Right renal cortex interstitium (tissue), 3 donors: ENCODE measurements at places on chromosomes 2 and 18. TPM values are rescaled to one million over a fixed set of nuclear protein-coding genes. Genes with fewer than 3 reads are reported as not detected.

ASAP2 gene
- 64.4 TPM for polyA plus RNA-seq

DNA sequence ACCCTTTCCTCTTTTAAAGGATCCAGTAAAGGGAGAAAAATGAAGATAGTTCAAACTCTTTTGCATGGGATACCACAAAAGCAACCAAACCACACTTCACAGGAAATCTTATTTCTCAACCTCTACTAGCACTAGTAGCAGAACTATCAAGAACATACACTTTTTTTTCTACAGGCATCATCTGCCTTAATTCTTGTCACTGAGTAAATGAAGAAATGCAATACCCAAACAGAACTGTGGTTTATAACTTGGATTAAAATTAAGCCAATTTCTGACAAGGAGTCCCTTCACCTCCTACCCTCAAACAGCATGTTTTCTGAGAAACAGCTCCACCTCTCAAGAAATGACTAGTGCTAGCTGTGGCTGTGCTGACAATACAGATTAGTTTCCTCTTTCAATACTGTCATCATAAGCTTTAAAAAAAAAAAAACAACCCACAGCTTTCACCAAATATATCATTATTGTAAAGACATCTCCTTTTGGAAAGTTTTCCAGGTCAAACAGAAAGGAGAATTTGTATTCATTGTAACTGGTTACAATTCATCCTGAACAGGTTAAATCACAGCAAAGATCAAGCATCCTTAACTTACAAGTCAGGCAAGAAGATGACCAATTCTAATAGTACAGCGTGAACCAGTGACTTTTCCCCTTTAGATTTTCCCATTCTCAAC, 44.4 kb downstream of the PTPN2 start:
- no peak for DNase-seq

DNA sequence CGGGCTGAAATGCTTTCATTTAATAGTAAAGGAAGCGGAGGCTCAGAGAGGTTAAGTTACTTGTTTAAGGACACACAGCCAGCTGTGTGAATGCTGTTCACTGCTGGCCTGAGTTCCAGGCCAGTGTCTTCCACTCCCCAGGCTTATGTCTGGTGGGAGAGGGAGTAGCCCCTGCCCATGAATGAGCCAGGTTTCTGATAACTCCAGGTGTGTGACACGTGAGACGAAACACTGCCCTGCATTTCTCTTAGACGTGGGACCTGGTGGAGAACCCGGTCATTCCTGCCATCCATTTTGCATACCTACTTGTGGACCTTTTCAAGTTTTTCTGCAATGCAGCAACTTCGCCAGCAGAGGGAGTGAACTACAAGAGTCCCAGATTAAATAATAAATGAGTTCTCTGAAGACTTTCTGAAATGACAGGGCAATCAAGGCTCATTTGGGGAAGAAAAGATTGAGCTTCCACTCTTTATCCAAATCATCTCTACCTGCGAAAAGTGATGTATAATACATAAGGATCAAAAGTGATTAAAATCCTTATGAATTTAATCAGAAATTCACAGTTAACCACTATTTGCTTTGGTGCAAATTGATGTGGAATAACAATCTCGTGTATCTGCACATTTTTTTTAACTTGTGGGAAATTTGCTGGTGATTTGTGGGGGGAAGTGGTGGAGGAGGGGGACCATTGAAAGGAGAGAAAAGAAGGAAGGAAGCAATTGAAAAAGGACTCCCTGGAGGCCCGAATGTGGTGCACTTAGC, 79.4 kb upstream of the ASB18 start:
- no peak for DNase-seq

GRCh38 chr2:100054426-100054825, 88.0 kb downstream of the AFF3 start:
- DNase-seq, result no peak

DNA sequence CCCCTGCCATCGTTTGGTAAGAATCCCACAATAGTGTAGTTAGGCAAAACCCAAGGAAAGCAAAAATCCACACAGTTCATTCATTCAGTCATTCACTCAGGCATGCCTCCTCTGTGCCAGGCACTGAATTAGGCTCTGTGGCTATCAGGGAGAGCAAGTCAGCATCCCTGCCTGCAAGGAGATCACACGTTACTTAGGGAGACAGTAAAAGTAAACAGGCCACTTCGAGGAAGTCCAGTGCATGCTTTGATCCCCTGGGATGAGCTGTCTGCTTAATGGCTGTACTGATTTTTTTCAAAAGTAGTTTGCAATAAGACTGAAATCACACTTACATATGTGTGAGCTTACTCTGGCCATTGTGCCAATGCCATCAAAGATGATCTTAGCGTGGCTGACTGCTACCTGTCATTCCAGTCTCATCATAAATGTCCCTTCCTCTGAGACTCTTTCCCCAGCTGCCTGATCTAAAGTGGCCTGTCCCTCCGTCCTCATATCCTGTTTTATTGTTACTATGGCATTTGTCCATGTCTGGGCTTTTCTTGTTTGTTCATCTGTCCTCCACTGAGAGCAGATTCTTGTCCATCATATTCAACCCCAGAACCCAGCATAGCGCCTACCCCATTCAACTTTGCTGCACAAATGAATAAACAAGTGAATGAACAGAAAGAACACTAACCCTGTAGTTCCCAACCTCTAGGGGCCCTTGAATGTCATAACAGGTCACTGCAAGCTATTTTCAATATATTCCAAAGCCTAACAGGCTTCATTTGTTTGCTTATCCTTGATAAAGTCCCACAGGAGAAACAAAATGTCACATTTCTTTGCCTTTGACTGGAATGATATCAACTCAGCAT, 84.1 kb downstream of the GALNT14 start:
- DNase-seq, result no peak

- DNase-seq, result no peak
These were observed 63.4 kb downstream of the BIN1 start for GRCh38 chr2:127043367-127044164.

KLF7 gene
- polyA plus RNA-seq, result 22.6 TPM

DNA sequence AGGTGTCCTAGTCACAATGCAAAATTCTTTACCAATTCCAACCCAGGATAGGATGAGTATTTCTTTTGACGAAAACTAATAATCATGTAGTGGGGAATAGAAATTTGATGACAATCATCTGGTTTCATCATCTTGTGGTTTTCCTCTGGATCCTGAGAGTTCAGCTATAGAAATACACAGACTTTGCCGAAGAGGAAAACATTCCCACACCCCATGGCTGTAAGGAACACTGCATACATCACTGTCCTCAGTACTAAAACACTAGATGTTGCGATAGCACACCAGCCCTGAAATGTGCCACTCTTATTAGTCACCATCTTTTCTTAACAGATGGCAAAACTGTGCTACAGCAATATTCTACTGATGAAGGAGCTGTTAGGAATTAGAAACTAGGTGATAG, 29.4 kb downstream of the CERKL start:
- DNase-seq, result no peak

- no peak for DNase-seq
These were observed 44.0 kb downstream of the TRAK2 start for GRCh38 chr2:201407265-201407664.

DNA sequence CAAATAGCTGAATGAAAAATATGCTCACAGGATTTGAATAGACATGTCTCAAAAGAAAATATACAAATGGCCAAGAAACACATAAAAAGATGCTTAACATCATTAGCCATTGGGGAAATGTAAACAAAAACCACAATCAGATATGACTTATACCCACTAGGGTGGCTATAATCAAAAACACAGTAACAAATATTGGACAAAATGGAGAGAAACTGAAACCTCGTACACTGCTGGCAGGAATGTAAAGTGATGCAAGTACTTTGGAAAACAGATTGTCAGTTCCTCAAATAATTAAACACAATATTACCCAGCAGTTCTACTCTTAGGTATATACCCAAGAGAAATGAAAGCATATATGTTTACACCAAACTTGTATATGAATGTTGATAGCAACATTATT, 213.0 kb downstream of the PHLPP1 start:
- DNase-seq, result no peak

- no peak for DNase-seq
These were observed 25.5 kb upstream of the TUBB6 start for GRCh38 chr18:12282442-12283039.

GRCh38 chr2:129192841-129193253, 786.6 kb upstream of the RAB6C start:
- DNase-seq, result no peak

GRCh38 chr2:54770676-54771075, 47.2 kb downstream of the EML6 start:
- DNase-seq, result no peak

DNA sequence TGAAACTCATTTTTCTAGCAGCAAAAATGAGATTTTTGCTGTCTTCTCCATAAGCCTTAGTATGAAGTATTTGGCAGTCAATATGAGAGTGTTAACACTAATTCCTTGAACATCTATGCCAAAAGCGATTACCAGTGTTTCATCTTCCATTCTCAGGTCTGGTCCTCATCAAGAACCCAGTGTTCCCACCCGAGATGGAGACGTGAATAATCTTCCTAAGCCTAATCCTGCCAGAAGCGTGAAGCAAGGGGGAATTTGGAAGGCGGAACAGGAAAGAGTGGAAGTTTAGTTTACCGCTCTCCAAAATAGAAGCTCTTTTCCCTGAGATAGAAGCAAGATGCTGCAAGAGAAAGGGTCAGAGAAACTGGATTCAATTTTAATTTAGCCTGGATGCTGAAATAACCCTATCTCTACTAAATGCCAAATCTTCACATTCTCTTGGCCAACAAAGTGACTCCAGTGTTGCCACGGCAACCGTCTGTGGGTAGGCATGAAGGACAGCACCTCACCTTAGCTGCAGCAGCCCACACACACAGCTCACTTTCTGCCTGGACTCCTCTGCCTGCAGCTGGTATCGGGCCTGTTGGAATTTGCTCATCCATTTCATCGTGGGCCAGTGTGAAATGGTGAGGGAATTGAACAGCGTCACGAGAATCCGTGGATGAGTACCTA, 711.1 kb downstream of the CBLN2 start:
- DNase-seq, result no peak

RNF144A gene
- 62.2 TPM for polyA plus RNA-seq

- DNase-seq, result no peak
These were observed 211.5 kb downstream of the GALR1 start for GRCh38 chr18:77461062-77461688.

GRCh38 chr2:20175267-20175666, 49.7 kb downstream of the SDC1 start:
- DNase-seq, result no peak

DNA sequence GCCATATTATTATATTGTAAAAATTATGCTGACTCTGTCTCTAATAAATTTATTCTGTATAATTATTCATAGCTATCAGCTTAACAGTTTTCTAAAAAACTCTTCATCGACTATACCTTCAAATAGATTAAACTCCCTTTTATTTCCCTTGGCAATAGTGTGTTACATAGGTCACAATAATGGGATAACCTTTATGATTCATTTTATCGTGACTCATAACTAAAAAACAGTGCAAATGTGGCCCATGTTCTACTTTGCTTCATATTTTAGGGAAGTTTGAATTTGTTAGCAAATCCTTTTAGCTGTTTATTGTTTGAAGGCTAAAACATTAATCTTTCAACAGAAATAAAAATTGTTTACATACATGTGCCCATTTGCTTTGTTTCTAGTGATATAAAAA, 783.2 kb upstream of the CDH2 start:
- DNase-seq, result no peak

IL36A gene
- polyA plus RNA-seq, result not detected

DNA sequence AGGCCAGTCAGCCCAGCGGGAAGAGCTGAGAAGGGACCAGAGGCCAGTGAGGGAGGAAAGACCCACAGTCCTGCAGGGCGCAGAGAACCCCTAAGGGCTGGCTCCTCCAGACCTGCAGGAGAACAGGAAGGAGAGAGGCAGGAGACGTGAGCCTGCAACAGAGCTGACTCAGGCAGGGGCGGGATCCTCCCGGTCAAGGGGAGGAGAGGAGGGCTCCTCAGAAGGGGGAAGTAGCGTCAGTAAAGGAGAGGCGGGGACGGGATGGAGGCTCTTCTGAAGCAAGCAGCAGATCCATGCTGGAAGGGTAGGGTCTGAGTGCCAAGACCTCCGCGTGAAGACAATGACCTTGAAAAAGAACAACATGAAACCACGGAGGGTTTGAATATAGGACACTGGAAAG, 50.8 kb downstream of the TRABD2A start:
- no peak for DNase-seq

DNA sequence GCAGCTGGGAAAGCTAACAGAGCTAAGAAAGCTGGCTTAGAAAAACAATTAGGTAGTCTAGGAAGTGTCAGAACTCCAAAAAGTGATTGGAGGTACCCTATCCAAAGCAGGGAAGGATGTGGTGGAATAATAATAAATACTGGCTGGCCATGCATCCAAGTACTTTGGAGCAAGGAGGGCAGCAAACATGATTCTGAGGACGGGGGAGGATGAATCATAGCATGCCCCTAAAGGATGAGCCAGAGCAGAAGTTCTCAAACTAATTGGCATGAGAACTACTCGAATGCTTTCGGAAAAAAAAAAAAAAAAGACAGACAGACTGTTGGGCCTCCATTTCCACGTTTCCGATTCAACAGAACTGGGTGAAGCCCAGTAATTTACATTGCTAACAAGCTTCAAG, 2.4 kb downstream of the CWC22 start:
- no peak for DNase-seq

DNA sequence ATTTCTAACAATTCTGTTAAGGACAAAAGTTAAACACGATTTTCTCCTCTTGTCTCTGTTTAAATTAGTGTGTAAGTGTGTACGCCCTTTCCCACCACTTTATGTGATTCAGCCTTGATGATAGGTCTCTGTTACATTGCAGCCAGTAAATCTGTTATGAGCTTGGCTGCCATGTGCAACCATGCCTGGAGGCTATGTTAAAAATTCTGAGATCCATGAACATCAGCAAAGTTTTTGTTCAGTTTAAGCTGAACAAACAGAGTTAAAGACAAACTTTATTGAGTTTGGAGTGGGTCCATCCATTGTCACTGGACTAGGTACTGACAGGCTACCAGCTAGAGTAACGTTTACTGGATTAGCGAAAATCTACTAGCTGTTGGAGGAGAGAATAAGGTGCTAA, 110.4 kb downstream of the NCKAP5 start:
- no peak for DNase-seq

TMEFF2 gene
- 19.9 TPM for polyA plus RNA-seq

ALK gene
- polyA plus RNA-seq, result 0.29 TPM

GRCh38 chr2:29743516-29743915, 177.9 kb downstream of the ALK start:
- no peak for DNase-seq

- no peak for DNase-seq
These were observed 1.5 kb upstream of the GDF7 start for GRCh38 chr2:20665243-20666004.

DNA sequence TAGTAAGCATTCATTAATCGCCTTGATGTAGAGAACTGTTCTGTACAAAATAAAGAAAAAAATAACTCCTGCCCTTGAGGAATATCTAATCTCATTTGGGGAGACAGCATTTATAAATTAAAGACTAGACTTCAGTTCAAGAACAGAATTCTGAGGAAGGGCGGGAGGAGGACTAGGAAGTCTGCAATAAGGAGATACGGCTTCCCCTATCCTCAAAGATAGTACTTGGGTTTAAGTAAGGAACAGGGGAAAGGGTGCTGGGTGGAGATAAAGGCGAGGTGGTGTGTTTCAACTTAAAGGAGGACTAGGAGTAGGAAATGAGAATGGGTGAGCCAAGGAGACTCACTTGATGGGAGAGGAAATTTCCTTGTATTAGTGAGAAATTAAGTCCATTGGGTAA, 121.9 kb upstream of the MSTN start:
- no peak for DNase-seq
